8988T (cell line): ENCODE measurements at places on chromosomes 6 and 20.

DNA sequence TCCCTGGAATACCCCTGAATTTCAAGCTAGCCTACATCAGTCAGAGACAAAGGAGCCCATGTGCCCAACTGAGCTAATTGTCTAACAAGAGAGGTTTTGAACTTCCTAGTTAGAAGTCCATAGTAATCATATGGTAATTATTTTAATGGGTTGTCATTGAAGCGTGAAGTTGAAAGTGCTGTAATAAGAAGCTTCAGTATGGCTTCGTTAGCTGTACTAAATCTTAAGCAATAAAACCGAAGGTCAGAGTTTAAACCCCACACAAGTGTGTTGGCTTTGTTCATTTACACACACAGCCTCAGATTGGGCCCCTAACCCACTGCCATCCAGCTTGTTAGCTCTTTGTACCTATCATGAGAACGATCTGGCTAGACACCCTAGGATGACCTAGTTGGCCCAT, 195.6 kb upstream of the RIN2 start:
- DNase-seq, result no peak

DNA sequence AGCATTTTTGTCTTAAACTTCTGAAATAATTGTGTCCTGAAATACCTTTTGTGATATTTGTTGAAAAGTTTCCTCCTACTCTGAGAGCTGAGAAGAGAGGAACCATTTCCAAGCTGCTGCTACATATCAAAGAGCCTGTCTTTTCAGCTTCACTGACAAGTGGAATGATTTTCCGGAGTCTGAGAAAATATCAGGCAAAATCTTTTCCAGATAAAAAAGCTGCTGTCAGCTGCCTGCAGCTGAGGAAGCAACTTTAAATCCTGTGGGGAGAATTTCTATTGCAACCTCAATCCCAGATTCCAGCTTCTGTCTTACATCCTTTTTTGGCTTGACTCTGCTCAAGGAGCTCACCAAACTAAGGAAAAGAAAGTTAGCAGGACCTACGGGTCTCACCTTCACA, 904.3 kb downstream of the PHF3 start:
- DNase-seq, result no peak

DNA sequence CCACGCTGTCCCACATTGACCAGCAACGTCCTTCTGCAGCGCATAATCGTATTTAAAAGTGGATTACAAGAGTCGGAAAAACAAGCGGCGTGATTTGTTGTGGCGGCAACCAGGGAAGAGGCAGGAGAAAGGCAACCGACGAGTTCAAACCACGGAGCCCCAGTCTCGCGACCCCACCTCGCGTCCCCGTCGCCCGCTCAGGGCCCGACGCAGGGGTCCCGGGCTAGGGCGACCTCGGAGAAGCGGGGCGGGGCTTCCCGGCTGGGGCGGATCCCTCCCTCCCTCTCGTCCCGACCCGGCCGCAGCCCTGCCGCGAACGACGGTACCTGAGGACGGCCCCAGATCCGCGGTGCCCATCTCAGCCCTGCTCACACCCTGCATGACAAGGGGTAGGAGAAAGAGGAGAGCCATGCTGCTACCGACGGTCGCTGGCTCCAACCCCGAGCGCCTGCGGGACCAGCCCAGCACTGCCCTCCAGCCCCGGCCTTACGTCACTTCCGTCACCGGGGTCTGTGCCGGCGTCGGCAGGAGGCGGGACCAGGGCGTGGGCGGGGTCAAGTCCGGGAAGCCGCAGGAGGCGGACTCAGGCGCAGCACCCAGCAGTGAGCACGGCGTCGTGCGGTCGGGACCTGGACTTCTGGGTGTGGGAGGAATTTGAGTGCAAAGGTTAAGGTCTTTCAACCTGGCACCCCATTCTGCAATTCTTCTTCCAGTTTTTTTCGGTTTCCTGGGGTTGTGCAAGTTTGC, at the start of gene IFNGR1:
IFNGR1 (minus strand) TSS at position 469 of the 747 bp plus-strand sequence; CDS start at position 411, 58 bp downstream.
- DNase-seq, result peak; percentile 81

GRCh38 chr6:53202052-53202451, 53.4 kb upstream of the GCM1 start:
- no peak for DNase-seq

GRCh38 chr20:57686931-57687652, 22.7 kb downstream of the PMEPA1 start:
- DNase-seq, result no peak

- no peak for DNase-seq
These were observed 312.9 kb upstream of the ARID1B start for GRCh38 chr6:156464100-156464878.

- no peak for DNase-seq
These were observed 270.4 kb upstream of the JARID2 start for GRCh38 chr6:14975471-14975817.
